IMR-90 (cell line): ENCODE measurements at places on chromosomes 11 and 22.
A peak's percentile ranks its signal among the peaks of the same experiment; 100 is the strongest.

GRCh38 chr22:35549328-35549727 is 8.7 kb downstream of the RASD2 start:
- DNase-seq: no peak

GRCh38 chr11:73217131-73217809 is 811 bp upstream of the P2RY2 start:
- no peak for DNase-seq

GRCh38 chr11:28448186-28448585 is 340.0 kb downstream of the METTL15 start:
- peak; percentile 21 for DNase-seq

DNA sequence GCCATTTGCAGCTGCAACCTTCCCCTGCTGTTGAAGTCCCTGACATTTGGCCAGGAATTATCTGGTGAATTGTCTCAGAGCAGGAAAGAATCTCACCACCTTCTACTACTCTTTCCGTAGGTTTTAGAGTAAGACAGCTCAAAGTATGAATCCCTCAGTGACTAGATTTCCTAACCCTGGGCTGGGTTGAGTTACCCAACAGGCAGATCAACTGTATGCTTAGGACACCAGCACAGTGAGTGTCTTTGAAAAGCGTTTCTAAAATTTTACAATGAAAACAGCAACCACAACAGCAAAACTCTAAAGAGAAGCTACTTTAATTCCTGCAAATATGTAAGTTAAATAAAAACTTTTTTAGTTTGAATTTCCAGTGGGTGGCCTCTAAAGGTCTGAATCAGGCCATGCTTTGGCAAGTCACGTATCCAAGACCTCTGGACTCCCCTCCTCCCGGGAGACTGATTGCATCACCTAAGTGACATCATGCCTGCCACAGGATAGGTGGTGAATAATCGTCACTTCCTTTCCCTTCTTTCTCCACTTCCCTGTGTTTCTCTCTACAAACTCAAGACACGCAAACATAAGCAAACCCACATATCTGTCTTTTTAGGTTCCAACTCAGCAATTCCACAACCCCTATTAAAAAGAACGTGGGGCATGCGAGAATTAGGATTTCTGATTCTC is 7.8 kb downstream of the OR8B12 start:
- DNase-seq: peak; percentile 6

- DNase-seq: no peak
Observed at GRCh38 chr11:127238321-127238720, 237.8 kb upstream of the KIRREL3 start.

DNA sequence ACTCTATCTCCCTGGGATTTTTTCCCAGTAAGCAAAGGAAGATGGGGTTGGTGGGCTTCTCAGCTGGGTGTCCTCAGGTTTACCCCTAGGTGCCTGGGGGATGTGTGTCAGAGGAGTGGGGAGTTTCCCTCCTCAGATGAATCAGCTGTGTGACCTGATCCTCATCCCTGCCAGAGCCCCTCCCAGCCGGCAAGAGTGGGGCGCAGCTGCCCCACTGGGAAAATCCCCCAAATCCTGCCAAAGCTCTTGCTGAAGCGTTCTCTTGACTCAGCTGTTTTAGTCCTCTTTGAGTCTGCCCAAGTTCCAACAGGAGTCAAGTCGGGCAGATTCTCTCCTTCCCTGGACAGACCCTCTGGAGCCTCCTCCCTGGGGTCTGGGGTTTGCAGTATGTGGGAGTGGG is 6.0 kb downstream of the C11orf68 start:
- DNase-seq: peak; percentile 91

GRCh38 chr11:114131461-114131864 is 72.0 kb downstream of the ZBTB16 start:
- no peak for DNase-seq

DNA sequence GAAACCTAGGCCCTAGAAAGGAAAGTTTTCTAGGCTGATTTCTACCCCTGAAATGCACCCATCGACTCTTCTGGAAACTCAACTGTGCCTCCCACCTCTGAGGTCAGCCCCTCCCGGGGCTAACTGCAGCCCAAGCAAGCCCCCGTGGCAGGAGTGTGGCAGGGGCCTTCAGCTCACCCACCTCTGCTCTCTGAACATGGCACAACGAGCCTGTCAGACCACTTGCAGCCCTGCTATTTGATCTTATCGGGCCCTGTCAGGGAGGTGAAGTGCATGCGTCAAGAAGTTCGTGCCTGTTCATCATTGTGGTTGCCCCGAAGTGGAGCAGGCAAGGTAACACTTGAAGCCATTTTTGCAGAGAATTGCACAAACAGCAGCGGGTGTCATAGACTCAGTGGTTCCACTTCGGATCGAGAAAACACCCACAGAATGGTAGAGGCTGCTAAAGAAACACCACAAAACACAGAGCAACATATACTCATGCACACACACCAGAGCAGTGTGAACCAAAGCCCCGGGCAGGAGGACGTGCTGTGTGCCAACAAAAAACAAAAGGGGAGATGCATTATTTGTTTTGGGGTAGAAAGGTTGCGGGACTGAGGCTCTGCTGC is 262.7 kb downstream of the ETS1 start:
- no peak for DNase-seq

GRCh38 chr11:124623861-124624525 is 1.3 kb downstream of the TBRG1 start:
- peak; percentile 20 for DNase-seq

DNA sequence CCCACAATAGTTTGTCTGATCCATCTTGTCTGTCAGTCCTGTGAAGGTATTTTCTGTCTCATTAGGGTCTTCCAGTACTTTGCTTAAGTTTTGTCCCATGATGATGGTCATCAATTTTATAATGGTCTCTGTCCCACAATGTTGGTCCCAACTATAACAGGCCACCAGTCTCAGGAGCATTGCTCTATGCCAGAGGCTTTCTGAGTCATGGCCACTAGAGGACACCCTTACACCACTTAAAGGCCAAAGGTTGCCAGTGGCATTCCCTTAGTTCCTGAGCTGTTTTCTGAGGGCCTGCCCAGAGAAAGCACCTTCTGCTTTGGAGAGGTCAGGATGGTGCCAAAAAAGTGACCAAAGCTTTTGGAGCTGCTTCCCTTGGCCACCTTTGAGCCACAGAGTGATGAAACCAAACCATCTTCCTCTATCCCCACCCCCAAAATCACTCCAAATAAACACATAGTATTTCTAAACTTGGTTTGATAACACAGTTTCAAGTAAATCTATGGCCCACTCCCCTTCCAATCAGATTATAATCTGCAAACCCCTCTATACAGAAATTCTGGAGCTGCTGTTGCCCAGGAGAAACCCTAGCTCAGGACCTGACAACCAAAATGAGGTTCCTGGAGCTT is 19.3 kb downstream of the EIF3F start:
- peak; percentile 71 for DNase-seq

DNA sequence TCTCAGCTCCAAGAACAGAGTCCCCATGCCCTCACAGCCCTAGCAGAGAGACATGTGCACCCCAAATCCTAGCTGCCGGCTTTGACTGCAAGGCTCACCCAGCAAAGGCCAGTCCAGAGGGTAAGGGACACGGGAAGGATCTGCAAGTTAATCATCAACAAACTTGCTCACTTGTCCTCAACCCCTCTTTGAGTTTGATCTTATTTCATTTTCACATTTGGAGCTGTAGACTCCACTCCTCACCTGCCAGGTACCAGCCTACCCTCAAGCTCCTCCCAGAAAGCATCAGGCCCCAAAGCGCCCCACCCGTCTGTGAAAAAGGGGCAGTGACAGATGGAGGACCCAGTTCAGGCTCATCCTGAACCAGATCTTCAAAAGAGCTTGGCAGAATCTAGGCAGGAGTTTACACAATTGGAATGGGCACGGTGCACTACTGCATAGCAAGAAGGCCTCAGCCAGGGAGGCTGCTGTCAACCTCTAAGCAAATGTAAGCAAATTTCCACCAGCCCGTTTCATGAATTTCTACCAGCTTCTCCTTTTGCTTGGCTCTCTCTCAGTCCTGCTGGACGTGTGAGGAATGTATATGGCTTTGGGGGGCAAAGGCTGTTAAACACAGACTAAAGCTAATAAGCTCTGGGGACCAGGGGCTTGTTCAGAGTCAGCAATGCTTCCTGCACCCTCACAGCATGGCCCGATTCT is 5.5 kb downstream of the EHD1 start:
- DNase-seq: no peak

- DNase-seq: no peak
Observed at GRCh38 chr11:117437041-117437790, 109.6 kb downstream of the CEP164 start.

- no peak for DNase-seq
Observed at GRCh38 chr11:130865091-130865773, 51.0 kb downstream of the SNX19 start.

DNA sequence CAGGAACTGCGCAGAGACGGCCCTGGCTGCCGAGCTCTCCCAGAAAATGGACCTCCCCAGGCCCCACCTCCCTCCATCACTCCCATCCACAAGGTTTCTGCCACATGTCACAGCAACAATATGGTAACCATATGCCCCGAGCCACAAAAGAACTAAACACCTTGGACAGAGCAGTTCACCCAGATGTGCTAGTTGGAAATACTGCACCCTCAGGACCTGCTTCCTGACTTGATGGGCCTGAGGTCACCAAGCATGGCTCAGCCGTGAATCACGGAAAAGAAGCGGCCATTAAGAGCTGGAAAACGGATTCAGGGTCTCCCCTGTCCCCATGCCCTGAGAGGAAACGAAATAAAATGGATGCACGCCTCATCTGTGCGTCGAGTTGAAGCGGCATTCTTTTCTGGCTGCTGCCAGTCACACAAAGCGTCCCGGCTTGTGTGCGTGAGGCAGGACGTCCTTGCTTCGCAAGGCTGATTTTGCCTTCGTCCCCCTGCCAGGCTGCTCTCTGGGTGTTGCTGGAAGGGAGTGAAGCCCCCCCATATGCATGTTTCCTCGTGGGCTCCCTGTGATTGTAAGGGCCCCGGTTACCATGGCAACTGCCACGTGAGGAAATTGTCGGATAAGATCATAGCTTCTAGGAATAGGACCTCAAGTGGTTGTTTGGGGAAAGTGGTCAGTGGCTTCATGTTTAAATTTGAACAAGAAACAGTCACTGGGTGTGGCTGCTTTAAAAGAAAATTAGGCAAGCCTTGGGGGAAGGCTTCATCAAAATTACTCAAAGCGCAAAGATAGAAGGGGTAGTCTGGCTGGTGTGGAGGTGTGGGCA is 51.7 kb downstream of the FLI1 start:
- DNase-seq: peak; percentile 27

DNA sequence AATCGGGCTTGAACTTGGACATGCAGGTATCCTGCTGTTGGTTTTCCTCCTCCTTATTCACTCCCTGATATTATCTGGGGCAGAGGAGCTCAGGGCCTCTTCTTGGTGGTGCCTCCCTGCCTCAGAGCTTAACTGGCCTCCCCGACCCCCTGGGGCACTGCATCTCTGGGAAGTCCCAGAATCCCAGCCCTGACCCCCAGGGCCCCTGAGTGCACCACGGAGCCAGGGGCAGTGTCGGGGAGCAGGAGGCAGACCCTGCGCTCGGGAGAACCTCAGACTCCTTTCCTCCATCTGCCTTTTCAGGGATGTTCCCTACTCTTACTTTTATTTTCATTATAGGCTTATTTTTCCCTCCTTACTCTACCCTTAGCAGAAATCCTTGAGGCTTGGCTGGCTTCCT is 537.0 kb downstream of the BRD1 start:
- no peak for DNase-seq

DNA sequence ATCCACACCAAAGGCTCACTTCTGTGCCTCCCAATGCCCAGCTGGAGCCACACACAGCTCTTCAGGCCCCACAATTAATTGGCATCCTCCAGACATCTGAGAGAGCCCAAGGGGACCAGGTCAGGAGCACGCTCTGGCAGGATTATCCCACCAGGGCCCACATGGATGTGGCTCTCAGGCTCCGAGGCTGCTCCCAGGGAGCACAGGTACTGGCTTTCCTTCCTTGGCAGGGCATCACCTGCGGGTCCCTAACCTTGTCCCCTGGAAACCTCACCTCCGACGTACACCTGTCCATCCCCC is 54.3 kb downstream of the CD6 start:
- no peak for DNase-seq

- no peak for DNase-seq
Observed at GRCh38 chr11:30586251-30587144, at the start of gene MPPED2. TSS of gene MPPED2 (minus strand) at chr11:30586353. CDS start at chr11:30580373, 5,980 bp downstream.

DNA sequence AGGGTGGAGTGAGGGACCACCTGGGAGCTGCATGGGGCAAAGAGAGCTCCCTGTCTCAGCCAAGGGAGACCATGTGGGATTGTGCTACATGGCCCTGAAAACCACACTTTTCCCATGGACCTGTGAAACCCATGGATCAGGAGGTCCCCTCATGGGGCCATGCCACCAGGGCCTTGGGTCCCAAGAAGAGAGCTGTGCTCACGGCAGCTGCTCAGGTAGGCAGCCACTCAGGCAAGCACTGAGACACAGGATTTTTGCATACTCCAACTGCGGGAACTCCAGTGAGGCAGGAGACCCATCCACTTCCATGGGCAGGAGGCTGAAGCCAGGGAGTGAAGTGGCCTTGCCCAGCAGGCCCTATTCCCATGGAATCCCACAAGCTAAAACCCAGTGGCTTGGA is 190.0 kb downstream of the KCNA4 start:
- no peak for DNase-seq

- no peak for DNase-seq
Observed at GRCh38 chr11:129324533-129325175, 51.0 kb upstream of the BARX2 start.

DNA sequence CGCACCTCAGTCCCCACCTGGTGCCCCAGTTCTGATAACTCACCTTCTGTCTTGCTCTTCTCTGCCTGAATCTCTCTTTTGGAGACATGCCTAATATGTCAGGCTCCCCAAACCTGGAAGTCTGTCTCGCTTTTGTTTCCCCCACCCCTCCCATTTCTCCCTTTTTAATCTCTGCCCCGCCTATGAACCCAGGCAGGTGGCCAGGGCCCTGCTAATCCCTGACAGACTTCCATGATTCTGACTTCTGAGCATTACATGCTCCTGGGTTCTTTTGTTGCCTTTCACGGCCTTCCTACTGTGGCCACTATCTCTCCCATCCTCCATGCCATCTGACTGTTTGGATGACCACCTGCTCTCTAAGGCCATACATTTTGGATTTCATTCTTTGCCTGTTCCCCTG is 1120.9 kb upstream of the CCDC90B start:
- no peak for DNase-seq

DNA sequence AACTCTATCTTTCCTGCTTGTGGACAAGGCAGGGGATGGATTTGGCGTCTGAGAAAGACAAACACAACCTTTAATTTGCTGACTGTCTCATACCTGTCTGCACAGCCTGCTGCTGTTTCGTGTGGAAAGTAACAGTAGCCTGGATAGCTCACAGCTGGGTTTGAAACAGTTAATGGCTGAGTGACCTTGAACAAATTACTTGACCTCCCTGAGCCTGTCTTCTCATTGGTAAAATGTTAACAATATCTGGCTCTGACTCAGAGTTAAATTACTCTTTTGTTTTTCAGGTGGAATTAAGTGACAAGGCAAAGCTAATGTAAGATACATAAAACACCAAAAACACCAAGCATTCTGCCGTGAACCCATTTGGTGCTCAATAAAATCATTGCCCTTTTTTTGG is 41.1 kb upstream of the ADA2 start:
- DNase-seq: no peak
